NCI-H1930 (cell line): ENCODE measurements at places on chromosomes 1 and 21.

DNA sequence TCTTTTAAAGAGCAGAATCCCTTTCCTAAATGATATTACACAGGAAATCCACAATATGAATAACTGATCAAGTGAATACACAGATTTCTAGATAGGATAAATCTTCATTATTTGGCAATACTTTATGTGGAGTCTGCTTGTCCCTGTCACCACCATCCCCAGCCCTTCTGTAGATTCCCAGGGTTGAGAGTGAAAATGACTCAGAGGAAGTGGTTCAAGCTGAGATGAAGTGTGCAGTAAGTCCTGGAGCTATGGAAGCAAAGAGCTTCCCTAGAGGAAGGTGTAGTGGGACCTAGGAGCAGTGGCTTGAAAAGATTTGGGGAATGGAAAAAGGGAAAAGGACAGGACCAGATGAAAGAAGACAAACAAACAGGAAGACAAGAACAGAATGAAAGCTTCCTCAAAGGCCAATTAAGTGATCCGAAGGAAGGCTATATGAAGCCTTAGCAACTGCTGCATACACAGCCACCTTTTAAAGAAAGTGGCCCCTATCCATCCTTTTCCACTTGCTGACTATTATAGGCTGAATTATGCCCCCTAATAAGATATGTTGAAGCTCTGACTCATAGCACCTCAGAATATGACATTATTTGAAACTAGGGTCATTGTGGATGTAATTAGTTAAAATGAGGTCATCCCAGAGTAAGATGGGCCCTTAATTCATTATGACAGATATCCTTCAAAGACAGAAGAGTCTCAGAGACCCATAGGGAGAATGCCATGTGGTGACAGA is 96.5 kb upstream of the CAMK1G start:
- no peak for DNase-seq

GRCh38 chr1:173429471-173430402 is 47.4 kb upstream of the PRDX6 start:
- DNase-seq, result no peak

- DNase-seq, result no peak
Observed at GRCh38 chr1:107840725-107841124, 124.3 kb downstream of the VAV3 start.

DNA sequence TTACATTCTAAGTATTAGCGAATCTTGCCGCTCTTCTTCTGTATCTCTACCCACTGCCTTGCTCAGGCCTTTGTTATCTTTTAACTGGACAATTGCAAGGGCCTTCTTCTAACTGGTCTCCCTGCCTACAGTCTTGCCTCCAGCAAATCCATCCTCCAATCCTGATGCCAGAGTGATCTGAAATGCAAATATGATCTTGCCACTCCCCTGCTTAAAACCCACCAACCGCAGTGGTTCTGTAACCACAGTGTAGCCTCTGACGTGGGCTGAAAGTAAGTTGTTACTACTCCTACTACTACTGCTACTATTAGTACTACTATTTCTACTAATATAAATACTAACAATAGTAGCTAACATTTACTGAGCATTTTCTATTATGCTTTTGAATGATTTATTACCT is 12.4 kb downstream of the MOV10 start:
- DNase-seq, result no peak

DNA sequence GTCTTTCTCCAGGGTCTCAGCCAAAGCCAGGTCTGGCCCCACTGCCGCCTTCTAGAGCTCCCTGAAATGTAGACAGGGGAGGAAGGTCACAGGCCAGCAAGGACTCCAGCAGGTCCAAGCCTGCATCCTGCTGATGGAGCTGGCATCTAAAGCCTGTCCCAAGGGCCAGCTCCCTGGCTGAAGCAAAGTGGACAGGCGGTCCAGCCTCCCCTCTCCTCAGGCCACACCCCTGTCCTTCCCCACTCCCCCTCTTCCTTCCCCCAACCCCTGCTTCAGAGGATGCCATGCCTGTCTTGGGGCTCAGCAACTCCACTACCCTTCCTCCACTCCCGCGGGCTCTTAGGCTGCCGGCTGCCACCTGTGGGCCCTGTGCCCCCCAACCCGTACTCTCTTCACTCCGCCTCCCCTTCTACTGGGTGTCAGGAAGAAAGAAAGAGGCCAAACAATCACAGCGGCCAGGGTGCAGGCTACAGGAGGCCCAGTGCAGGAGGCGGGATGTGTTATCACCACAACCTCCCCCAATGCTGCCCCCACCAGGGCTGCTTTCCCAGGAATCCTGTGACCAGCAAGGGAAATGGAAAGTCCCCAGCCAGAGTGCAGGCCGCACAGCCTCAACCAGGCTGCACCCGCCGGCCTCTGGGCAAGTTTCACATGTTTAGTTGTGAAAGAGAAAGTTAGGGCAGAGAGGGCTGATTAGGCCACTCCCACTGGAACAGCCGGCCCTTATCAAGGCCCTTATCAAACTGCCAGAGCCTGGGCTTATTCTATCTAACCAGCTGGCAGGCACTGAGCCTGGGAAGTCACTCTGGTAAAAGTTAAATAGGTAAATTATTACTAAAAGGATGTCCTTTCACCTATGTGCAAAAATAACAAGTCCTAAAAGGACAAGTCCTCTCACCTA is 34.1 kb downstream of the ACOT7 start:
- DNase-seq, result no peak

- no peak for DNase-seq
Observed at GRCh38 chr1:79531790-79532189, 525.3 kb upstream of the ADGRL4 start.
